ENCODE measurements at places on chromosomes 4 and X.

DNA sequence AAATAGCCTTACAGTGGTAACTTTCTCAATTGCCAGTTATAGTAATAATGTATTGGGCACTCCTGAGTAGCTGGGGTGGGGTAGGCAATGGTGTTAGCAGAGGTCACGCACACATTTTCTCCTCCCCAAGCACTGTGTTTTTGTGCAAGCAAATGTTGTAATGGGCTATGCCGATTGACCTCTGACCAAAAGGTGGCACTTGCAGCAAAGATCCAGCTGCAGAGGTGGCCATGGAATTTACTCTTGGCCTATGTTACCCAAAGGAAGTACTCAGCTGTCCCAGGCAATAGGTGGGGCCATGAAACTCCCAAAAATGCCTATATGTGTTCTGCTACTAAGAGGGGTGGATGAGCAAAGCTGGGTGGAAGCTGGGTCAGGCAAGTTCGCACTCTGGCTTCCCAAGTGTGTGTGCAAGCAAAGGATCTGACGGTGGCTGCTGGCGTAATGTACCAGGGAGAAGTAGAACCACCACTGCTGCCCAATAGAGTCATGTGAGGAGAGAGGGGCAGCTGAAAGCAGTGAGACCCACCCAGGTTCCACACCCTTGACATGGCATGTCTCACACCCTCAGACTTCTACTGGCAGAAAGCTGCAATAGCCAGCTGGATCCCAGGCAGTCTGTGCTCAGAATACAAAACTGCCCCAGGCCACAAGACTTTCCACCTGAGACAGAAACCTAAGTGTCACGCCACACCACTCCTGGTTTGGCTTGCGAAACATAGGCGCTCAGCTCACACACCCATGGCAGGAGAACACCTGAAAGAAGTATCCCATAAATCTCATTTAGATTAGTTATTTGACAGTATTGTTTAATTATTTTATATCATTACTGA lies 353.3 kb upstream of the EMCN start:
- no peak for DNase-seq

DNA sequence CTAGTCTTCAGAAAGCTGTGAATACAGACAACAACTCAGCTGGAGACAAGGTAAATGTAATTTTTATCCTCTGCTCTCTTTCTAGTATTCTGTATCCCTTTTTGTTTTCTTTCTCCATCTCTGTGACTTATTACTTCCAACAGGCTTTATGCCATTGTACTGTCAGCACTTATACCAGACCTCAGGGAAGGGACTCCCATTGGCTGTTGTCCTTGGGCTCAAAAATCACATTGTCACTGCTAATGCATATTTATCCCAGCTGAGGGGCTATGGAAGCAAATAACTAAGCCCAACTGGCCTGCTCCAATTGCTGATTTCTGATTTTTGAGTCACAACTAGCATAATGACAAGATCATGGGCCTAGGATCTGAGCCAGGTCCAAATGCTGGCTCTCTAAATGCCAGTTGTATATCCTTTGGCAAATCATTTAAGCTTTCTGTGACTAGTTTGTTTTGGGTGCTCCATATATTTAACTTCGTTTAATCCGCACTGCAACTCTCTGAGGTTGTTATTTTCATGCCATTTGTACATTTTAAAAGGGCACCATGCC lies 395.1 kb upstream of the GNPDA2 start:
- no peak for DNase-seq

DNA sequence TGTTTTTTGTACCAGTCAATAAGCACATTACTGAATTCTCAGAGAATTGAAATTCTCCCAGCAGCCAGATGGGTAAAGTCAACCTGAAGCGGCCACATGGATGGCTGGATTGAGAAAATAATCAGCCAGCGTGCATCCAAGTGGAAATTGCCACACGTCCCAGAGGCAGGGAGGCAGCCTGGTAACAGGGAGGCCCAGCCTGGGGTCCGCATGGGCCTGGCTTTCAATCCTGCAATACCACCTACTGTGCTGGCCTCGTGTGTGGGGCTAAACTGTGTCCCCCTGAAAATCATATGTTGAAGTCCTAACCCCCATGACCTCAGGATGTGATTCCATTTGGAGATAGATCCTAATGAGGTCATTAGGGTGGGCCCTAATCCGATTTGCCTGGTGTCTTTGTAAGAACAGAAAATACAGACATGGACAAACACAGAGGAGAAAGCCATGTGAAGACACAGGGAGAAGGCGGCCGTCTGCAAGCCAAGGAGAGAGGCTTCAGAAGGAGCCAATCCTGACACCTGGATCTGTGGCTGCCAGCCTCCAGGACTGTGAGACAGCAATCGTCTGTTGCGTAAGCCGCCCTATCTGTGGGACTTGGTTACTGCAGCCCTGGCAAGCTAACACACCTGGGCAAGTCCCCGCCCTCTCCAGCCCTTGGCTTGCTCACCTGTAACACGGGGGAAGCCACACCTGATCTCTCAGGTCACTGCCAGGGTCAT lies 90.3 kb downstream of the JAKMIP1 start:
- DNase-seq: no peak

DNA sequence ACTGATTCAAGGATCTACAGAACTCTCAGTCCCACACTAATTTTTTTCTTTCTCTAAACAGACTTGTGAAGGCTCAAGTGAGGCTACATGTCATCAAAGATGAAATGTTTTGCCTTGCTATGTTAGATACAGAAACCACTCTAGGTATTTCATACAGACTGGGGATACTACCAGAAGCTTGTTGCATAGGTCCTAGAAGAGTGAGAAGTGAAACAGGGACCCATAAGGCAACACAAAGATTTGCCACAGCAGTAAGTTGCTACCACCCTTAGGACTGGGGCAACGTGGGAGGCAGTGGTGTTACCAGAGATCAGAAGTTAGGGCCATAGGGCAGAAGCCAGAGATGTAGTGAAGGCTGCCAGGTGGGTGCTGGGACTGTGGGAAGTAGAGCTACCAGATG lies 50.7 kb upstream of the MID1IP1 start:
- no peak for DNase-seq

DNA sequence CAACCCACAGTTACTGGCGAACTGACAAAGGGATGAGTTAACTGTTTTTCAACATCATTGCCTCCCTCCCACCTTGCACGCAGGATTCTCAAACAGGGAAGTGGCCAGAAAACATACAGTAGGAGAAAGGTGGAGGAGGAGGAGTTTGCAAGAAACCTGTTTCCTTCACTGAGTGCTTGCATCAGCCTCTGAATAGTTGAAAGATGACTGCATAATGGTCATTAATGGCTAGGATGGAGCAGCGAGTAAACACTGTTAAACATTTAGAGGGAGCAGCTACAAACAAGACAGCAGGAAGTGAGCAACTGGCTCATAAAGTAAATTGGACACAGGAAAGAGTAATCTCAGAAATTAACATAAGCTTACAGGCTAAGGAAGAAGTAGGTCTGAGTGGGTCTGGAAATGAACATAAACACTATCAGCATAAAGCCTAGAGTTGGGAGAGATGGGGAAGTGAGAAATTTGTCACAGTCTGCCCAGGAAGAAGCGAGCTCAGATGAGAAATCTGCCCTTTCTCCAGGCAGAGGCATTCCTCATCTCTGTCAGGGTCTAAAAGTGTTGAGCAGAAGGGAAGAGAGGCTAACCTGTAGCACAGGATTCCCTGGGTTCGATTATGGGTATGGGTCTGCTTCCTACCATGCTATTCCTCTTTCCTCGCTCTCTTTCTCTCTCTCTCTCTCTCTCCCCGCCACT lies 38.6 kb downstream of the TRPC5OS start:
- DNase-seq: no peak

DNA sequence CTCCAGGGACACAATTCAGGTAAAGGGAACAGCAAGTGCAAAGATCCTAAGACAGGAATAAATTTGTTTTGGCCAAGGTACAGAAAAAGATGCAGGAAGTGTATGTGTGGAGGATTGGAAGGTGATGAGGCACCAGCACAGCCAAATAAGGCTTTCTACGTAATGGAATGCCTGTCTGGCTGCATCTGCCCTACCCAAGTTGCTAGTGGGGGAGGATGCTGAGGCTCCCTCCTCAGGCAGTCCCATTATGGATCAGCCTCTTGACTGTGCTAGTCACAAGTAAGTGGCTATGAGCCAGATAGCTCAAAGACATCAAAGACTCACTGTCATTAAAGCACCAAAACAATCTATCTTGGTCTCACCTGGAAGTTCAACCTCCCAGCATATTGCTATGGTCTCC lies 300.9 kb upstream of the FAT4 start:
- DNase-seq: no peak

GRCh38 chr4:61714387-61714911 lies 514.3 kb downstream of the ADGRL3 start:
- no peak for DNase-seq

GRCh38 chr4:159250751-159251325 lies 148.0 kb downstream of the RAPGEF2 start:
- no peak for DNase-seq

GRCh38 chrX:9429767-9430166 lies 35.1 kb upstream of the TBL1X start:
- DNase-seq: no peak

- DNase-seq: no peak
Measured at GRCh38 chrX:18810416-18810815, 103.0 kb downstream of the PPEF1 start.

Measured in fibroblast of gingiva (primary cell).